ENCODE measurements at places on chromosomes 6 and 20. TPM values are rescaled to one million over a fixed set of nuclear protein-coding genes. Genes with fewer than 3 reads are reported as not detected.

The EPHA7 gene
- 158 TPM for total RNA-seq

The CYP24A1 gene
- not detected for total RNA-seq

The TNFRSF6B gene
- total RNA-seq = 67.8 TPM

The CLVS2 gene
- total RNA-seq = 0.33 TPM

The MUC22 gene
- total RNA-seq = not detected

DNA sequence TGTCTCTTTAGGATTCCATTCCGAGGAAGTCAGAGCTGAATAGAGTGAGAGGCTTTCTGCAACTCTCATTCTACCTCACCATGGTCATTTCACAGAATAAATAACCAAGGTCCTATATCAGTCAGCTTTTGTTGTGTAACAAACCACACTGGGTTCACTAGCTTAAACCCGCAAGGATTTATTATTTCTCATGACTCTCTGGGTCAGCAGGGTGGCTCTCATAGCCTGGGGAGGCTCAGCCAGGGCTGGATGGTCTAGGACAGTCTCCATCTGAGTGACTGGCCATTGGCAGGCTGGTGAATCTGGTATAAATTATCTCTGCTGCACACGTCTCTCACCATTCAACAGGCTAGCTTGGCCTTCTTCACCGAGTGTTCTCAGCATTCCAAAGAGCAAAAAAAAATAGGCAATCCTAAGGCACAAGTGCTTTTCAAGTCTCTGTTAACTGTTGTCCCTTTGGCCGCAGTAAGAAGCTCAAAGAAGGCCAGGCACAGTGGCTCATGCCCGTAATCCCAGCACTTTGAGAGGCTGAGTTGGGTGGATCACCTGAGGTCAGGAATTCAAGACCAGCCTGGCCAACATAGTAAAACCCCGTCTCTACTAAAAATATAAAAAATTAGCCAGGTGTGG, 39.7 kb downstream of the ISM1 start:
- DNase-seq = no peak

GRCh38 chr6:145238787-145239186, 496.5 kb downstream of the EPM2A start:
- no peak for DNase-seq

GRCh38 chr20:20439602-20440190, 71.8 kb downstream of the INSM1 start:
- no peak for DNase-seq

DNA sequence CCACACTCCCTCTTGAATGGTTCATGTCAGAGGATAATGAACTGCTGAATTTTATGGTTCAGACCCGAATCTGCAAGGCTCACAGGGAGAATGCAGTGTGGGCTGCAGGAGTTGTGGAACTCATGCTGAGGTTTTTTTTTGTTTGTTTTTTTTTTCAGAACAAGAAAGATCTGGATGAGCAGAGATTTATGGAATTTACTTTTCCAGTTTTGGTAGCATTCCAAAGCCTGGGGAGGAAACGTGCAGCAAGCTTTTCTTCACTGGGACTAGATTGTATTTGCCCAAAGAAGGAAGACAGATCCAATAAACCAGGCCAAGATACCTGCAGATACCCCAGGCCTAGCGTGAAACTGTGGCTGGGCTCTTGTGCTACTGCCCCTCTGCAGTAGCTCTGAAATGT, 223.9 kb upstream of the TAB2 start:
- DNase-seq = no peak

DNA sequence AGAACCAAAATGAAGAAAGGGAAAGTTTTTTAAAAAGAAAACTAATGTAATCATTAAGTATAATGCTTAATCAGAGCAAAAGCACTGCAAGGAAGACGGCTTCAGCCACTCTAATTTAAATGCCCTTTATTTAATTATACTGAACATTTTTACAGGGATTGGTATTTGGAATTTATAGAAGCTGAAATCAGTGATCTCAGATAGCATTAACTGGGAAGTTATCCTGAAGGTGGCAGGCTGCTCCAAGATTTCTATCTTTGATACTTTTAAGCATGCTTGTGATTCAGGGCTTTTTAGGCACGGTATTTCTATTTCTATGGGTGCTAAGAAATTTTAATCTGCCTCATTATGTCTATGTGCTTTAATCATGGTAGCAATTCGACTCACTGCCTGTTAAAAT, 1.3 kb upstream of the NDUFAF4 start:
- no peak for DNase-seq

- DNase-seq = peak; percentile 72
These were observed 225.7 kb downstream of the UST start for GRCh38 chr6:148972481-148972880.

GRCh38 chr6:37699138-37699766, 1.6 kb upstream of the MDGA1 start:
- DNase-seq = no peak

- no peak for DNase-seq
These were observed 261.1 kb downstream of the SAMD5 start for GRCh38 chr6:147769496-147770087.

- no peak for DNase-seq
These were observed 157.6 kb upstream of the KCNQ5 start for GRCh38 chr6:72464246-72464645.

All from esophagus muscularis mucosa (tissue), 4 donors.